Left lobe of liver (tissue), 2 donors: ENCODE measurements at places on chromosomes 3 and 15. TPM values are rescaled to one million over a fixed set of nuclear protein-coding genes. Genes with fewer than 3 reads are reported as not detected.

The GNAT1 gene
- 0.08 TPM for total RNA-seq

The GOLGA8K gene
- 0.40 TPM for total RNA-seq

The MAGEL2 gene
- total RNA-seq: not detected

The FRMD5 gene
- total RNA-seq: not detected

The CHRNA7 gene
- not detected for total RNA-seq

The PEX11A gene
- 25.8 TPM for total RNA-seq

The ZDHHC23 gene
- total RNA-seq: 11.7 TPM

The TJP1 gene
- 24.9 TPM for total RNA-seq

DNA sequence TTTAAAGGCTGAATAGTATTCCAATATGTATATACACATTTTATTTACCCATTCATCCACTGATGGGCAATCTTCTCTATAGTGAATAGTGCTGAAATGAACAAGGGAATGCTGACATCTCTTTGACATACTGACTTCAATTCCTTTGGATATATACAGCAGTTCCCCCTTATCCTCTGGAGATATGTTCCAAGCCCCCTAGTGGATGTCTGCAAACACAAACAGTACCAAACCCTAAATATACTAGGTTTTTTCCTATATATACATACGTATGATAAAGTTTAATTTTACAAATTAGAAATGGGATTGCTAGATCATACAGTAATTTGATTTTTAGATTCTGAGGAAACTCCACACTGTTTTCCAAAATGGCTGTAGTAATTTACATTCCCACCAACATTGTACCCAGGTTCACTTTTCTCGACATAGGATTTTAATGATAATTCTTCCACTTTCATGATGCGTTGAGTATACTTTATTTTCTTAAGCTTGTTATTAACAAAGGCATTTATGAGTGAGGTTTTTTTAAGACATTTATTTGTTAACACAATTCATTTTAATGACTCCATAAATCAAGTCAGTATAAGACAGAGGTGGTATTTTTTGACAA, 38.2 kb downstream of the VPS13C start:
- no peak for DNase-seq

- no peak for DNase-seq
Observed at GRCh38 chr3:153330901-153331300, 168.9 kb downstream of the RAP2B start.

DNA sequence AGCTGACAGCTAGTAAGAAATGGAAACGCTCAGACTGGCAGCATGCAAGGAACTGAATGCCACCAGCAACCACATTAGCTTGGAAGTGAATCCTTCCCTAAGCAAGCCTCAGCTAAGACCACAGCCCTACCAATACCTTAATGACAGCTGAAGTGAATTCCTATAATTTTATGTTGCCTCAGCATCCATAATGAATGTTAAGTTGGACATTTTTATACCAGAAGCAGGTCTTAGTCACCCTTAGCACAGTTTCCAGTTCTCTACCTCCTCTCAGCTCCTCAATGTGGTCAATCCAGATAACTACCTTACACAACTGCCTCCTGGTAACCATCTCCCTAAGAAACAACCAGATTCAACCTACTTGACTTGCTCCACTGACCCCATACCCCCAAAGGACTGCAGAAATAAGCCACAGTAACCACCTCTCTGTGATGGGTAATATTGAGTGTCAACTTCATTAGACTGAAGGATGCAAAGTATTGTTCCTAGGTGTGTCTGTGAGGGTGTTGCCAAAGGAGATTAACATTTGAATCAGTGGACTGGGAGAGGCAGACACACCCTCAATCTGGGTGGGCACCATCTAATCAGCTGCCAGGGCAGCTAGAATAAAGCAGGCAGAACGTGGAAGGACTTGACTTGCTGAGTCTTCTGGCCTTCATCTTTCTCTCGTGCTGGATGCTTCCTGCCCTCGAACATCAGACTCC, 33.5 kb downstream of the NEDD4 start:
- DNase-seq: no peak

GRCh38 chr3:12294885-12295580, 6.2 kb downstream of the PPARG start:
- DNase-seq: no peak

DNA sequence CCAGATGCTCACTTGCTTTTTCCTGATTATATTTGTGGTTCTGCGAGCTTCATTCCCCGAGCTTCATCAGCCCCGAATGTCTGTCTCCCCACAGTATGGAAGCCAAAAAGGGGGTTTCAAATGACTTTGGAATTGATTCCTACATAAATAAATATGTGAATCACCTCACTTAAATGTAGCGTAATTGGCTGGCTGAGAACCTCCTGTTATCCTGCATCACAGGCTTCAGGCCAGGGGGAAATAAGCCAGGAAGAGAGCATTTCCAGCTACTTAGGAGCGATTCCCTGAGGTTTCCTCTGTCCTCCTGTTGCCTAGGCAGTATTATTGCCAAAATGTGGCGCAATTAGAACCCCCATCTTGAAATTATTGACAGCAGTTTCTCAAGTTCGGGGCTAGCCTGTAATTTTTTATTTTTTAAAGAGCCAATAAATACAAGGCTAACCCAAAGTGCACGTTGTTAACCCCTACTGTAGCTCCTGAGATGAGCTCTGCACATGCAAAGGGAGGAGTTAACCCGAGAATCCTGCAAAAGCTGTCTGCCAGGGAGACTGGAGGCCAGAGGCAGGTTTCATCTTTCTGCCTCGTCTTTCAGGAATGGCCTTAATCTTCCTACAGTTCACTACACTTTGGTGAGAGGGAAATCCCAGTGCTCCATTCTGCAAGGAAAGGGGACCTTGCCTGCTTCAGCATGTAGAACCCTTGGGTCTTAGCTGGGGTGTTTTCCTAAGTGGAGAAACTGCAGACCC, 148.2 kb downstream of the ADAMTS9 start:
- DNase-seq: no peak

DNA sequence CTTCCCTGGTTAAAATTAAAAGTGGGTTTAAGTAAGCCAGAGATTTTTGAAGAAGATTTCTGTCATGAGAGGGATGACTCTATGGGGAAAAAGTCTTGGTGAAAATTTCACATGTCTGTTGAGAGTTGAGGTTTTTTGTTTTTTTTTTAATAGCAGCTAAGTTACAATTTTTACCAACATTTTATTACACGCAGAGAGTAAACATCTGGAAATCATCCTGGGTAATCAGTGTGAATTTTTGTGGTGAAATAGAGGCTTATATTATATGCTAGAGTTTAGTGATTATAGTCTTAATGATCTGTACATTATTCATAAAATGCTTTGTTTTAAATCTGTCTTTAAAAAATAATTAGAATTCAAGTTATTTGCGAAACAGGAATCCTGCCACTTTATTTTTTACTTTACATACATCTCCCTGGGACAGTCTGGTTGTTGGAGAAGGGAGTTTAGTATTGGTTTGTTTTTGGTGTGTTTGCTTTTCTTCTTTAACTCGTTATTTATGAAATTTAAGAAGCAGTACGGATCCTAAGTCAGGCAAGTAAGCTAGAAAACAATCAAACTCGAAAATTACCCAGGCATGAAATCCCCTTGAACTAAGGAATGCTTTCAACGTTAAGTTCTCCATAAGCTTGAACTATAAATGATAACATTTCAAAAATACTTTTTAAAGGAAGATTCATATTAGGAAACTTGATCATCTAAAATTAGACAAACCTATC, 143.4 kb upstream of the TSC22D2 start:
- DNase-seq: no peak

DNA sequence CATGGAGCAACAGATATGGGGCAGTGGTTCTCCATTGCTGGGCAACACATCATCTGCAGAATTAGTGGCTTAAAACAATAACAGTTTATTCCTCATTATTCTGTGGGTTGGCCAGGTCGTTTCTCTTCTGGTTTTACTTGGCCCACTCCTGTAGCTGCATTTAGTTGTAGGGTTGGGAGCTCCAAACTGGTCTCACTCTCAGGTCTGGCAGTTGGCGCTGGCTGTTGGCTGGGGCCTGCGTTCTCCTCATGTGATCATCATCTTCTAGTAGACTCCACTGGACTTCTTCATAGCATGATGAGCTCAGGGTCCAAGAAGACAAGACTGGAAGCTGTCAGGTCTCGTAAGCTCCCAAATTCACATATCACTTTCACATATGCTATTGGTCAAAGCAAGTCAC, 91.9 kb downstream of the EPHB1 start:
- DNase-seq: no peak

GRCh38 chr3:173030273-173030672, 110.8 kb downstream of the SPATA16 start:
- DNase-seq: no peak

DNA sequence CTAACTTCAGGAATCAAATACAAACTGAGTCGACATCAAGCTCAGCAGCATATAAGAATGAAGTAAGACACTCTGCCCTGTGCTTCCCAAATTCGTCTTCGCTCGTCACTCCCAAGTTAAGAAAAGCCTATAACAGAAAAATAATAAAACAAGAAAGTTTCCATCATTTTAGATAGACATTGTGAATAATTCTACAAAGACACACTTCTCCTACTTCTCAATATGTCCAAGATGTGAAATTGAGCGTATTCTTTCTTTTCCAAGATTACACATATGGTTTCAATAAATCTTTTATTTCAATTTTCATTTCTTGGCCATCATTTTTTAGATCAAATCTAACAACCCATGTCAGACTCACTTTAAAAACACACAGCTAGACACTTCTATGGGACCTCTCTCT, 85.1 kb downstream of the FSIP1 start:
- no peak for DNase-seq
